Dermis blood vessel endothelial cell (primary cell): ENCODE measurements at places on chromosomes 11 and 22. TPM values are rescaled to one million over a fixed set of nuclear protein-coding genes. Genes with fewer than 3 reads are reported as not detected.
A peak's percentile ranks its signal among the peaks of the same experiment; 100 is the strongest.

PNPLA5 gene
- not detected in 2 replicates for total RNA-seq

E2F8 gene
- total RNA-seq = 1.0 and 3.4 TPM in 2 replicates

MMP8 gene
- total RNA-seq = not detected in 2 replicates

IGF2 gene
- total RNA-seq = 3.5 and 11.2 TPM in 2 replicates

MPEG1 gene
- total RNA-seq = not detected in 2 replicates

CCDC89 gene
- not detected in 2 replicates for total RNA-seq

CRYAB gene
- total RNA-seq = 1.0 and 1.7 TPM in 2 replicates

DNA sequence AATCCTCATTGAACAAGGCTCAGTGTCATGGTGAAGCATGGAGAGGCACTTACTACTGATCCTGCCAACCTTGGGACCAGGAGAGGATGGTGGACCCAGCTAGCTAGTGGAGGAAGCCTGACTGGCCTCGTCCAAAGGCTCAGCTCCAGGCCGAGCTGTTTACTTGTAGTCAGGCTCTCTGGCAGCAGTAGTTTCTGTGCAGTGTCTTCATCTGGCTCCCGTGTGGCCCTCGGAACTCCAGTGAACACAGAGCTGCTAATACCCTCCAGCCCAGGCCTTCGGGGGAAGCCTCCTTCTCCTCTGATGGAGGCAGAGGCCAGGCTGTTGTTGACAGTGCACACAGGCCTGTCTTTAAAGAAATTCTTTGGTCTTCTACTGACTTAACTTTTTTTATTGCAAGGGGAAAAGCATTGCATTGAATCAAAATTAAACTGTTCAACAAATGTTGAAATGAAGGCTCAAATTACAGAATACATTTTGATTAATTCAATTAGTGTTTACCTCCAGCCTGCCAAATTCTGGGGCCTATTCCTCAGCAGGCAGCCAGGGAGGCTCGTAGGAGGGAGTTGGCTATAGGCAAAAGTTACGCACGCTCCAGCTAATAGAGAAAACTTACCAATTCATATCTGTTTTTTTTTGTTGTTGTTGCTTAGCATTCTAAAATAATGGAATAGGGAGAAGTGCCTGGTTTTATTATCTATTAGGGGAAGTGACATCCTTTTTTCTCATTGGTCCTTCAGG is 18.8 kb downstream of the PPFIBP2 start:
- DNase-seq = no peak

GRCh38 chr11:57331720-57332119 is 4.0 kb downstream of the SSRP1 start:
- no peak for DNase-seq

DNA sequence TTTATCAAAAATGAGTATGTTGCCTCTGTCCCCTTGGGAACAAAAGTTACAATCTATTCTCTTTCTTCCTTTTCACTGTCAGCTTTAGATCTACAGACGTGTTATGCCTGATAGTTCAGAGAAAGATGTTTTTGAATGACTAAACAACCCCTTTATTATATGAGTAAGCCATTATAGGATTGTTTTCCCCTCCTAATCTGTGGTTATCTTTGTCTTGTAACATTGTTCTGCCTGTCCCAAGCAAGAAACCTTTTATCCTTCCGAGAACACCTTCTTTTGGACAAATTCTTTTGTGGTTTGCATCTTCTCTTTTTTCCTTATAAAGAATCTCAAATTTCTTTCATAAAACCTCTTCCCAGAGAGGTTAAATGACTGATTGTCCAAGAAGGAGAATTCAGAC is 208.4 kb downstream of the DDX10 start:
- no peak for DNase-seq

GRCh38 chr22:42808521-42808920 is 48.6 kb downstream of the ARFGAP3 start:
- peak; percentile 14 for DNase-seq

- no peak for DNase-seq
Measured at GRCh38 chr22:50505276-50505775, 2.2 kb downstream of the LMF2 start.

DNA sequence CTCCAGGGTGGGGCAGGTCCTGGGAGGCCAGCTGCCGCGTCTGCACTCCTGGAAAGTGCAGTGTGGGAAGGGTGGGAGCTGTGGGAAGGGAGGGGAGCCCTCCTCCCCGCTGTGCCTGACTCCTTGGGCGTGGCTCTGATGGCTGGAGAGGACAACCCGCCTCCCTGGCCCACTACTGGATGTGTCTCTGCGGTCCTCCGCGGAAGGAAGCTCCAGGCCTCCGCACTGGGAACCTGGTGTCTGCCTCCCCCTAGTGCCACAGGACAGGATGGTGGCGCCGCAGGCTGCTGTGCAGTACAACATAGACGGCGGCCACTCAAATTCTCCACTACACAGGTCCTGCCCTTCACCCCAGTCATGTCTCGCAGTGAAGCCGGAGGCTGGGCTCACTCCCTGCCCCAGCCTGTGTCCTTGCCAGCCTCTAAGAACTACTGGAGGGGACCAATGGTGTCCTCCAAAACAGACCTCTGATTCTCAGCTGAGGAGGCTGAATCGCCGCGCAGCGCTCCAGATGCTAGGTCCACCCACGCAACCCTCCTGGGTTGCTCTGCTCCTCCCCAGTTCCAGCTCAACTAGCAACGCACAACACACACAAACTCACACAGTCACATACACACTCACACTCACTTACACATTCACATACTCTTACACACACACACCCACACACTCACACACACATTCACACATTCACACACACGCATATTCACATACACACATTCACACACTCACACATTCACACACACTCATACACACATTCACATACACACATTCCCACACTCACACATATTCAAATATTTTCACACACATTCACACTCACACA is 12.4 kb upstream of the DSCAML1 start:
- DNase-seq = peak; percentile 43

GRCh38 chr11:47325271-47326041 is 27.0 kb downstream of the MYBPC3 start:
- no peak for DNase-seq

DNA sequence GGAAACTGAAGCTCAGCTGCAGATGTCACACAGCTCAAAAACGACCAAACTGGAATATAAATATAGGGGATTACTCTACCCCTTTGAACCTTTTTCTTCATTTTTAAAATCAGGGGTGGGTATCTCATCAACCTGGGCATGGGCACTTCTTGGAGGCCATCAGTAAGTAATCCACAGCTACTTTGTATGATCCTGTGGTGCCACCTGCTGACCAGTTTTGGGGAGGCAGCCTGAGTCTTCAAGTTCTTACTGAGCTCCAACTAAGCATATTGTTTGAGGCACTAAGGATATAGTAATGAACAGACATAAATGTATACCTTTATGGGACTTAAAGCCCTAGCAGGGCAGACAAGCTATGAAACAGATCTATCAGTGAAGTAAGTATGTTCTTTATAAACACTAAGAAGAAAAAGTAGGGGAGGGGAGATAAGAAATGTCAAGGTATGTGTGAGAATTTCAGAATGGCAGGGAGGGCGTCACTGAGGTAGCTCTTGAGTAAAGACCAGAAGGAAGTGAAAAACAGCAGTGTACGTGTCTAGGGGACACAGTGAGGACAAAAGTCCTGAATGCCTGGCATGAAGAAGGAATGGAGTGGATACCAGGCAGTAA is 18.4 kb downstream of the TUB start:
- DNase-seq = peak; percentile 91

GRCh38 chr11:133175103-133175502 is 357.2 kb downstream of the OPCML start:
- DNase-seq = no peak

DNA sequence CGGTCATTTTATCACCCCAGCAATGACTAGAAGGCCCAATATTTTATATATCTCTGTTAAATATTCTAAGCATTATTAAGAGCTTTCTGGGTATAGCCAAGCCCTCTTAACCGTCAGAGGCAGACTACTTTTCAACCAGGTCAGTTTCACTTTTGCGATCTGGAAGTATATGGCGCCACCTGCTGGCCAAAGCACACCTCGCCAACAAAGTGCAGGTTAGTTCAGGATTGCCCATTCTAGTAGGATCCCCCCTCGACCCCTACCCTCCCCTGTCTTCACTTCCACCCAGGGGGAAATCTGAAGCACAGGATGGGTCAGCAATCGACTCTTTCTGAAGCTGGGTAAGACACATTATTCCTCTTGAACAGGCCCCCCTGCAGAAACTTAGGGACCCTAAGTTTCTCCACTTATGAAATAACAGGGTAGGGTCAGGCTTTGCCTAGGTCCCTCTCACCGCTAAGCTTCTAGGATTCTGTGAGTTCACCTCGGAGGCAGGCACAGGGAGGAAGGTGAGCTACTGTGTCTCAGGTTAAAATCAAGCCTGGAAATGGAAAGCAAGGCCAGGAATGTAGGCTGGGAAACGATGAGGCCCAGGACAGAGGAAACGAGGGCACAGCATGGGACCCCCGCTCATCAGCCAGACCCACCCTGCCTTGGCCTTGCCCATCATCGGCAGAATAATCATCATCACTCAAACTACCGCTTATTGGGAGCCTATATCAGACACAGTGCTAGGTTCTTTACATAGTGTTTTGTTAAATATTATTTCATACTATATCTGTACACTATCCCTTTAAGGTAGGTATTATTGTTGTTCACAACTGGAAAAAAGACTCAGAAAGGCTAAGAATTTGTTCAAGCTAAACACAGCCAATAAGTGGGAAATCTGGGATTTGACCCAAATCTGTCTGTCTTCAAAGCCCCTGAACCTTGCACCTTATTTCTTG is 35.6 kb downstream of the KCNJ1 start:
- DNase-seq = peak; percentile 94

- no peak for DNase-seq
Measured at GRCh38 chr11:46675288-46675851, 25.0 kb downstream of the ARHGAP1 start.
